H1 (cell line): ENCODE measurements at places on chromosomes 2 and 18. TPM values are rescaled to one million over a fixed set of nuclear protein-coding genes. Genes with fewer than 3 reads are reported as not detected.

The HOXD12 gene
- total RNA-seq: not detected in 2 replicates

The EVX2 gene
- not detected in 2 replicates for total RNA-seq

The ABCG5 gene
- total RNA-seq: not detected in 2 replicates

The ADAM23 gene
- 20.8 and 21.3 TPM in 2 replicates for total RNA-seq

The CCDC85A gene
- total RNA-seq: 0.48 TPM in 1 of 2 replicates, not detected in the other

The NTSR2 gene
- total RNA-seq: not detected in 2 replicates

The SPC25 gene
- total RNA-seq: 34.7 and 35.8 TPM in 2 replicates

DNA sequence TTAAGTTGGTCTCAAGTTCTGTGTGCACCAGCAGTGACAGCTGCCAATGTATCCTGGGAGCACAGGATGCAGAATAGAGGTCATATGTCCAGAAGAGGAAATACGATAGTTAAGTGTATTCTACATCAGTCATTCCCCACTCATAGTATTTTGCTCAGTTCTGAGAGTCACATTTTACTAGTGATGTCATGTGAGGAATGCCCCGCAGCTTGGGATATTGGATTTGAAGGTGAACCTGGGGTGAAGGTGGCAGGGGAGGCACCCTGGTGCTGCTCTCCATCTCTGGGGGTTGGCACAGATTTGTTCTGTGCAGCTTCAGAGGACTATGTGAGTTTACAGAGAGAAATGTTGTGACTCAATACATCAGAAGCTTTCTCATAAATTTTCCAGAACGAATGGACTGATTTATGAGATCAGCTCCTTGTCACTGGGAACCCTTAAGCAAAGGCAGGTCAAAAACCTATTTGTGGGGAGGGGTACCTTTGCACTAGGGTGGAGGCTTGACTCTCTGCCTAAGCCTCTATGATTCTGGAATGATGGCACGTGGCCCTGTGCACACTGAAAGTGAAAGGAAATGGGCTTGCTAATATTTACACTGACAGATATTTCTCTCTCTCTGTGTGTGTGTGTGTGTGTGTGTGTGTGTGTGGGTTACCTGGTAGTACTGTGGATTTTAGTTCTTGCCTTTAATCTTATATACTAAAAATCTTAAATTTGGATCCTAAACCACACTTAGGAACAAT lies 95.9 kb downstream of the NEB start:
- no peaks in the 10 kb centered on the region for H3K4me1 ChIP-seq
- no peaks in the 10 kb centered on the region for H3K36me3 ChIP-seq
- no peak overlapping the region for H3K4me3 ChIP-seq
- H3K27me3 ChIP-seq: no peaks in the 10 kb centered on the region
- no peak overlapping the region for H3K27ac ChIP-seq
- no peak for DNase-seq

DNA sequence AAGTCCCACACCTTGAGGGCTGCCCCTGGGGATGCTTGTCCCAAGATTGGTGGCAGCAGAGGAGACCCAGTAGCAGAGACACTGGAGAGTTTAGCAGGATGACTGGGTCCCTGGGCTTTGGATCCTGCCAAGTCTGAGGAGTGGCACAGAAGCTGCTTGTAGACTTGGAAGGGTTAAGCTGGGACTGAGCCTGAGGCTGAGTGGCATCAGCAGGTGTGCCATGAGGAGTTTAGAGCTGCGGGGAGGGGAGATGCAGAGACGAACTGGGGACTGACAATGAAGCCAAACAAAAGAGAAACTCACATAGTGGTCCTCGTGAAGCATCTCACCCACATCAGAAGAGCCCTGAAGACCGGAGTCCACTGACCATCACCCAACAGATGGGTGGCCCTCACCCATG lies 329.7 kb upstream of the KLHL29 start:
- no peak overlapping the region for H3K27ac ChIP-seq
- no peaks in the 10 kb centered on the region for H3K36me3 ChIP-seq
- H3K27me3 ChIP-seq: no peaks in the 10 kb centered on the region
- H3K4me1 ChIP-seq: no peaks in the 10 kb centered on the region
- H3K4me3 ChIP-seq: no peak overlapping the region

DNA sequence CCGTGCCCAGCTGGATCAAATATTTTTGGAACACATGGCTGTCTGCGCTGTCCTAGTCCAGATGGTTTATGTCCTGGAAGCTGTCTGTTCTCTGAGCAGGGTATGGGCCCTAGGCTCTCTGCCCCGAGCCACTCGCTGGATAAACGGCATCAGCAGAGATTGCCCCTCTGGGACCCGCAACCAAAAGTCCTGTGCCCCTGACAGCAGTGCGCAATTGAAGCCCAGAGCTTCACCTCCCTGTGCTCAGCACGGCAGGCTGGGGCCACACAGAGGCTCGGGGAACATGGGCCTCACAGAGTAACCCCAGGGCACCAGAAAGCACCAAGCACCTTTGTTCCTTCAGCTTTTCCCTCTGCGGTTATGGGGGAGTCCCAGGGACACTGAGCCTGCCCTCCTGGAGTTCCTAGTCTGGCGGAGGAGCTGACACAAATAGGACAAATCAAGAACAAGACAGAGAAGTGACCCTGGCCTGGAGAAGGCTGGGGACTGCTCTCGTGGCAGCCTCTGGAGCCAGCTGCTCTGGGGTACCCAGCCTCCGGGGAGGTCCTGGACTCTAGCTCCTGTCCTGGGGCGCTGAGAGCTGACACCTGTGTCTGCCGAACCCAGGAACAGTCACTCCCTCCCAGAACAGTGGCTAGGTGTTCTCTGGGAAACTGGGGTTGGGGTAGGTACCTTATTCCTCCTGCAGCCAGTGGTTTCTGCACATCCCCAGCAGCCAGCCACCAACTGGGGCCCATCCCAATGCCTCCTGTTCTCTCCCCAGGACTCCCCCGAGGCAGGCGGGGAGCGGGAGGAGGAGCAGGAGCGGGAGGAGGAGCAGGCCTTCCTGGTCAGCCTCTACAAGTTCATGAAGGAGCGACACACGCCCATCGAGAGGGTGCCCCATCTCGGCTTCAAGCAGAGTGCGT lies 12.3 kb downstream of the ARID5A start:
- DNase-seq: no peak
- H3K27ac ChIP-seq: no peak overlapping the region
- no peaks in the 10 kb centered on the region for H3K36me3 ChIP-seq
- peaks cover 4% of the 10 kb centered on the region for H3K4me1 ChIP-seq

DNA sequence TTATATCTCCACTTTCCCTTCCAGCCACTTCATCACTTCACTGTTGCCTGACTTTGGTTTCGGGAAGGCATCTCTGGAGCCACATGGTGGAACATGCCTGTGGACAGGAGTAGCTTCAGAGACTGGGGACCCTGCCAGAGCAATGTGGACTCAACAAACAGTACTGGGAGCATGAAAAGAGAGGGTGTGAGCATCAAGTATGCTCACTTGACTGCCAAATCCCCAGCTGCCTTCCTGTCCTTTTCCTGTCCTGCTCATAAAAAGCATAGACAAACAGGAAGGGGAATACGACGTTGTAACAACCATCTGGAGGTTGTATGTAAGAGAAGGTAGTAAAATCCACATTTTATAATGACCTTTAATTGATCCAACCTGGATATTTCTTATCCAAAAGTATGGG lies 61.3 kb upstream of the CSRNP3 start:
- DNase-seq: no peak
- H3K27me3 ChIP-seq: no peaks in the 10 kb centered on the region

DNA sequence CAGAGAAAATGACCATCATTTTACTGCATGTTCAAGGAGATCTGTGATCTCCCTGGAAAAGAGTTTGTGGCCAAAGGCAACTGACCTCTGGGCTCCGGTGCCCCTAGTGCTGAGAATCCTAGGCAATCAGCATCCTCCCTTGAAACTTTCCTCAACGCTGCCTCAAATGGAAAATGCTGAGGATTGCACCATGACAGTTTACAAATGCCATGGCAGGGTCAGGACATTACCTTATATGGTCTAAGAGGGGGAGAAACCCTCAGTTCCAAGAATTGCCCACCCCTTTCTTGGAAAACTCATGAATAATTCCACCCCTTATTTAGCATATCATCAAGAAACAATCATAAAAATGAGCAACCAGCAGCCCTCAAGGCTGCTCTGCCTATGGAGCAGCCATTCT lies 48.3 kb downstream of the ALPK2 start:
- H3K4me1 ChIP-seq: peaks cover 20% of the 10 kb centered on the region
- no peaks in the 10 kb centered on the region for H3K27me3 ChIP-seq
- no peak overlapping the region for H3K4me3 ChIP-seq
- no peaks in the 10 kb centered on the region for H3K36me3 ChIP-seq

DNA sequence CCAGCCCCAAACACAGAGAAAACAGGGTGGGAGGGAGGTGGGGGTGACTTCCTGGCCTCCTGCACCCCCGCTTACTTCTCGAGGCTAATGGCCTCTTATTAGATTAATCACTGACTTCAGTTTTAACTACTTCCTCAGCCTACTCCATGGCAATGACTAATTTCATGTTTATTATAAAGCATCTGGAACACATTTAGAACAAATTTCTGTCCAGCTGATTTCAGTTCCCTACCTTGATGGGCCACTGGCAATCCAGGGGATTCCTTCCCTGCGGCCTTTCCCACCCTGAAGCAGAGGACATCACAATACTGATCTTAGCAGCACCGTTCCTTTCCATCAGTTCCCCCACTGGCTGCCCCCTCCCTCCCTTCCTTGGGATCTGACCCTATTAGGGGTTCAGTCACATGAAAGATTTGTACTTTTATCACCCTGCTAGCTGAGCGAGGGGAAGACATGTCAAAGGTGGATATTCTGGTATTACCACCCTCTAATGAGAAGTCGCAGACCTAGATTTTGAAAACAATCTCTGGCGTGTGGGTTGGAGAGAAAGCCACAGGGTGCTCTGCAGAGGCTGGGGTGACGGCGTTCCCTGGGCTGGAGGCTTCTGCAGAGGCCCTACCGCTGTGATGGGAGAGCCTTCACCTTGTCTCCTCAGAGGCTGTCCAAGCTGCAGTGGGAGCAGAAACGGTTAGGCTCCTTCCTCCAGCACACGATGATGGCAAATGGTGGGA lies 67.6 kb downstream of the KIAA2012 start:
- H3K27ac ChIP-seq: no peak overlapping the region
- no peak overlapping the region for H3K4me3 ChIP-seq
- H3K36me3 ChIP-seq: no peaks in the 10 kb centered on the region
- DNase-seq: no peak
- no peaks in the 10 kb centered on the region for H3K27me3 ChIP-seq

DNA sequence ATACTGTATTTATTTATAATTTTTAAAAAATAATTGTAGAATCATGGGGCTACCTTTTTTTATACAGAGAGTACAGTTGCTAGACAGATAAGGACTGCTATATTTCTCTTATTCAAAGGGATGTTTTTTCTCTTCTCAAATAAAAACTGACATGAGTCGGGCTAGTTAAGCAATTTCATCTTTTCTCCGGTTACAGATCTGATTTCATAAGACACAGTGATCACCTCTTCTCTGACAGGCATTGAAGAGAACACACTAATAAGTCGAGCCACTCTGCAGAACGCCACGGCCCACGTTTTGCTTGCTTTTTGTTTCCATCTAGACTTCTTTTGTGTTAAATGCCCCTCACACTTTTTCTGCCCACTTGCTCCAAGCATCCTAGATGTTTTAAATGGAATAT lies 85.4 kb downstream of the HNRNPLL start:
- H3K36me3 ChIP-seq: no peaks in the 10 kb centered on the region
- no peak overlapping the region for H3K27ac ChIP-seq
- H3K27me3 ChIP-seq: no peaks in the 10 kb centered on the region
- no peak overlapping the region for H3K4me3 ChIP-seq
- H3K4me1 ChIP-seq: no peaks in the 10 kb centered on the region

DNA sequence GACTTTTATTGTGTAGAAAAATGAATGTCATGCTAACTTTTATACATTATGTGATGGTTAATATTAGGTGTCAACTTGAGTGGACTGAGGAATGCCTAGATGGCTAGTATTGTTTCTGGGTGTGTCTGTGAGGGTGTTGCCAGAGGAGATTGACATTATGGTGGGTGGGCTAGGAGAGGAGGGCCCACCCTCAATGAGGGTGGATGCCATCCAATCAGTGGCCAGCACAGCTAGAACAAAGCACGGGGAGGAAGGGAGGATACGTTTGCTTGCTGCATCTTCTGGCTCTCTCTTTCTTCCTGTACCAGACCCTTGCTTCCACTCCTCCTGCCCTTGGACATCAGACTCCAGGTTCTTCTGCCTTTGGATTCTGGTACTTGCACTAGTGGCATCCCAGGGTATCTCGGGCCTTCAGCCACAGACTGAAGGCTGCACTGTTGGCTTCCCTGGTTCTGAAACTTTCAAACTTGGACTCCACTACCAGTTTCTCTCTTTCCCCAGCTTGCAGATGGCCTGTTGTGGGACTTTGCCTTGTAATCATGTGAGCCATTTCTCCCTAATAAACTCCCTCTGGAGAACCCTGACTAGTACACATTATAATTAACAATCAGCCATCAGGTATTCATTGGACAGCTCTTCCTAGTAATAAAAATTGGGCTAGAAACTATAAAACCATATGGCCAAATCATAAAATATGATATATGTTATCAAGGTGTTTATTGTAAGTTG lies 31.7 kb upstream of the ZCCHC2 start:
- H3K36me3 ChIP-seq: no peaks in the 10 kb centered on the region
- H3K4me3 ChIP-seq: no peak overlapping the region
- no peak overlapping the region for H3K27ac ChIP-seq
- no peak for DNase-seq
- no peaks in the 10 kb centered on the region for H3K27me3 ChIP-seq

- H3K4me1 ChIP-seq: no peaks in the 10 kb centered on the region
- H3K4me3 ChIP-seq: no peak overlapping the region
- no peaks in the 10 kb centered on the region for H3K27me3 ChIP-seq
- no peak overlapping the region for H3K27ac ChIP-seq
- H3K36me3 ChIP-seq: no peaks in the 10 kb centered on the region
- DNase-seq: no peak
These were observed 342.7 kb downstream of the TDRD15 start for GRCh38 chr2:21466341-21466927.

GRCh38 chr2:240966906-240967680 lies 31.3 kb upstream of the SNED1 start:
- H3K4me3 ChIP-seq: no peak overlapping the region
- no peaks in the 10 kb centered on the region for H3K36me3 ChIP-seq
- DNase-seq: no peak
- no peaks in the 10 kb centered on the region for H3K4me1 ChIP-seq

DNA sequence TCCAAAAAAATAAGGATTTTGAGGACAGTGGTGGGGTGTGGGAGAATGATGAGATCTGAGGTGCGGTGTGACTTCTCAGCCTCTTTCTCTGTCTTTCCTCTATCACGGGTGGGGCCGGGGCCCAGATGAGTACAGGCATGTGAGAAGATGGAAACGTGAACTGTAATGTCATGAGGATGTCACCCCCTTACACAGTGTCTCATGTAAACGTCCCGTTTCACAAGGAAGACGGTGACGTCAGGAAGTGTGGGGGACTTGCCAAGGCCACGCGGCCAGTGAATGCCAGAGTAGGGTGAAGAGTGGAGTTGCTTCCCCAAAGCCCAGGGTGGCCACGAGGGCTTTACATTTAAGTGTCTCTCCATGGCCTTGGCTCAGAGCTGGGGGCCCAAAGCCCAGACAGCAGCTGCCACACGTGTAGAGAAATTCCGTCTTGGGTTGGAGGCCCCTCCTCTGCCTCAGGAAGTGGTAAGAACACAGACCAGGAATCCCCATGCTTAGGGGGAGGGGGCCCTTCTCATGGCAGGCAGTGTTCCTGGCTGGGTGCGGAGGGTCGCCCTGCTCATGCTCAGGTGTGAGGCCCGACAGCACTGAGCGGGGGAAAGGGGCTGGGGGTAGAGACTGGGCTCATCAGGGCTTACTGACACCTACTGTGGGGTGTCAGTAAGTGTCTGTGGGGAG lies 80.9 kb upstream of the SMAD7 start:
- no peaks in the 10 kb centered on the region for H3K36me3 ChIP-seq
- no peaks in the 10 kb centered on the region for H3K4me1 ChIP-seq
- H3K4me3 ChIP-seq: no peak overlapping the region
- no peak for DNase-seq
- no peak overlapping the region for H3K27ac ChIP-seq
- no peaks in the 10 kb centered on the region for H3K27me3 ChIP-seq
